ENCODE measurements at places on chromosomes 3 and 15. TPM values are rescaled to one million over a fixed set of nuclear protein-coding genes. Genes with fewer than 3 reads are reported as not detected.

The SLC15A2 gene
- 0.33 TPM for total RNA-seq

The CCR5 gene
- not detected for total RNA-seq

The PPP1R2 gene
- 277 TPM for total RNA-seq

The RAB6B gene
- total RNA-seq = 1.9 TPM

The SCAANT1 gene
- not detected for total RNA-seq

The IGDCC3 gene
- total RNA-seq = not detected

The CCDC80 gene
- total RNA-seq = 8.5 TPM

The TMEM207 gene
- total RNA-seq = not detected

The NPHP3 gene
- total RNA-seq = 28.6 TPM

The CELSR3 gene
- total RNA-seq = 0.17 TPM

The CCDC54 gene
- total RNA-seq = not detected

The ZMYND10 gene
- 0.05 TPM for total RNA-seq

The TMC3 gene
- 0.05 TPM for total RNA-seq

The IQCH gene
- 1.4 TPM for total RNA-seq

The PHLDB2 gene
- total RNA-seq = 89.9 TPM

The SNTN gene
- total RNA-seq = not detected

The CACNA2D2 gene
- total RNA-seq = not detected

The GPR149 gene
- total RNA-seq = not detected

The CHDH gene
- 0.23 TPM for total RNA-seq

The ZNF774 gene
- total RNA-seq = 1.4 TPM

The TP63 gene
- total RNA-seq = not detected

The ZCWPW2 gene
- not detected for total RNA-seq

The JAGN1 gene
- 39.5 TPM for total RNA-seq

The TRH gene
- not detected for total RNA-seq

The RLBP1 gene
- not detected for total RNA-seq

The CEP97 gene
- 12.8 TPM for total RNA-seq

The TEX9 gene
- 0.93 TPM for total RNA-seq

The SERINC4 gene
- not detected for total RNA-seq

The ZNF385D gene
- total RNA-seq = 4.4 TPM

The SOX14 gene
- total RNA-seq = not detected

The FAM219B gene
- 57.0 TPM for total RNA-seq

The SERPINI2 gene
- total RNA-seq = not detected

The ITPR1 gene
- total RNA-seq = 59.7 TPM

The ROPN1 gene
- not detected for total RNA-seq

The CFAP20DC gene
- 1.2 TPM for total RNA-seq

The GRK7 gene
- total RNA-seq = not detected
